GM13976 (cell line): ENCODE measurements at places on chromosomes 3 and 15.

DNA sequence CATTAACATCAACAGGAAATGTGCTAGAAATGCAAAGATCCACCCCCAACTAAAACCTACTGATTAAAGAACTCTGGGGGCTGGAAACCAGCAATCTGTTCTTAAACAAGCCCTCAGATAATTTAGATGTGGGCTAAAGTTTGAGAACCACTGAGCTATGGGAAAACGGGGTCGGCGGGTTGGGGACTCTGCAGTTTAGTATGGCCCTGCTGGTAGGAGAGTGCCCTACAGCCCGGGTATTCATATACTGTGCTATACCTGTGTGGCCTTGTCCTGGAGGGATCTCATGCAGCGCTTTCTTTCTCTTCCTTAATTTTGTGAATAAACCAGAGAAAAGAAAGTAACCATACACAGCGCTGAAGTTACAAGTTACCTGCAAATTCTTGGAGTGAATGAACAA is 189.7 kb upstream of the GBE1 start:
- no peak for DNase-seq

DNA sequence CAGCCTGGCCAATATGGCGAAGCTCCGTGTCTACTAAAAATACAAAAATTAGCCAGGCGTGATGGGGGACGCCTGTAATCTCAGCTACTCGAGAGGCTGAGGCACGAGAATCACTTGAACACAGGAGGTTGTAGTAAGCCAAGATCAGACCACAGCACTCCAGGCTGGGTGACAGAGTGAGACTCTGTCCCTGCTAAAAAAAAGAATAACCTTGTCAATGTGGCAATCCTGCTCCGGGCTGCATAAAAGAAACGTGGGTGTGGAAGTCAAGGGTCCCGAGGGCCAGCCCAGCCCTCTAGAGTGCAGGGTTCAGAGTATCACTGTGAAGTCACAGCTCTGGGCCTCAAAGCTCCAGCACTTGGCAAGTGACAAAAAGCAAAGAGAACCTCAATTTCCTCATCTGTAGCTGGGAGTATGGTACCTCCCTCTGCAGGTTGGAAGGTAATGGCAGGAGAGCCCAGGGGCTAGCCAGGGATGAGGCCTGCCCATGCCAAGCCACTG is 73.5 kb upstream of the IQSEC1 start:
- no peak for DNase-seq

DNA sequence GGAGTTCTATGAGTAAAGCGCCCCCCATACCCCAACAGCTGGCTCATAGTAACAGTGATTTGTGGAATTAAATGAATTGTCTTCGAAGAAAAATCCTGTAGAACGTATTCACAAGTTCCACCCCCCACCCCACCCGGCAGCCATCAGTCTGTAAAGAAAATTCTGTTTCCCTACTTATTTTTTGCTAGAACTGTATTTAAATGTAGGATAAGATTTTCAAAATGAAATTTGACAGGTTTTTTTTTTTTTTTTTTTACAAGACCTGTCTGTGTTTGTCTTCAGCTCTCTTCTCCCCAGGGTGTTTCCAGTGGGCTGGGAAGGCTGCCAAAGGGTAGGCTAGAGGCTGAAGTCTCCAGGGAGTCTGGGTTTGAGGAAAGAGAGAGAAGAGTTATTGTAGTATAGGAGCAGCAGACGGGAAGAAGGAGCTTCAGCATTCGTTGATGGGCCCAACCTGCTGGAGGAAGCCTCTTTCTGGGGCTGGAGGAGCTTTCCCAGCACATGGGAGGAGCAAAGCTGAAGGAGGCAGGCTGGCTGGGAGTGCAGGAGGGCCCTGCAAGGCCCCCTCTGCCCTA is 130.6 kb upstream of the SEMA6D start:
- no peak for DNase-seq

DNA sequence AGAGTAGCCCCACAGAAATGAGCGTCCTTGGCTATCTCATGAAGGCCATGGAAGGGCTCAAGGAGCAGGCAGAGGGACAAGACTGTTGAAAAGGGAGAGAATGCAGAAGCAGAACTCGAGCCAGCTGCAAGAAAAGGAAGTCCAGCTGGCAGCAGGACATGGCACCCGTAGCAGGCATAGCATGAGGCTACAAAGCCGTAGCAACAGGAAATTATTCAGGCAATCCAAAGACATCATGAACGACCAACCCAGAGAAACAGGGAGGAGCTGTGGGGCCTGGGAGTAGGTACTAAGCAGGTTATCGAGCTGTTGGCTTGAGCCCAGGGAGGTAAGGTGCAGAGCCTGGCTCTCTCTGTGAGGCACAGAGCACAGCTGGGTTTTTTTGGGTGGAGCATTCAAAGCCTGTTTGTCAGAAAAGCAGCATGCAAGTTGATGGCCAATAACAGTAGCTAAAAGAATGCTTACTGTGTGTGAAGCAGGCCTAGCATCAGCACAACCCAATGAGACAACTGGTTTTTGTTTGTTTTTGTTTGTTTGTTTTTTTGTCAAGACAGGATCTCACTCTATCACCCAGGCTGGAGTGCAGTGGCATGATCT is 144.0 kb upstream of the SMAD3 start:
- no peak for DNase-seq

- no peak for DNase-seq
Observed at GRCh38 chr3:125032100-125032643, 23.6 kb downstream of the HEG1 start.

GRCh38 chr3:194300382-194300758 is 50.8 kb downstream of the CPN2 start:
- no peak for DNase-seq

DNA sequence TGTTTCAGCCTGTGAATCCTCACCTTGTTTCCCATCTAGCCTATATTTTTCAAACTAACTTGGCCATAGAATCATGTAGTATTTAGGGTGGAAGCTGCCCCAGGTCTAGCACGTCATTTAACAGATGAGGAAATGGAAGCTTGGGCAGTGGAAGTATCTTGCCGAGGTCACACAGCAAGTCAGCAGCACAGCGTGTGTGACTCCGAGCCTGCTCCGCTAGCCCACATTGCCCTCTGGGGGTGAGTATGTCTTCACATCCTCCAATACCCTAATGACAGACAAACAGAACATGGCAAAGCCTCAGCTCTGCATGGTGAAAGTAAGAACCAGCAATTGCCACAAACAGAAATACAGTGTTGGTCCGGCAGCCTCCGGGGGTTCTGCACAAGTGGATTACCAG is 2.2 kb upstream of the CCR5 start:
- DNase-seq = peak; percentile 54

DNA sequence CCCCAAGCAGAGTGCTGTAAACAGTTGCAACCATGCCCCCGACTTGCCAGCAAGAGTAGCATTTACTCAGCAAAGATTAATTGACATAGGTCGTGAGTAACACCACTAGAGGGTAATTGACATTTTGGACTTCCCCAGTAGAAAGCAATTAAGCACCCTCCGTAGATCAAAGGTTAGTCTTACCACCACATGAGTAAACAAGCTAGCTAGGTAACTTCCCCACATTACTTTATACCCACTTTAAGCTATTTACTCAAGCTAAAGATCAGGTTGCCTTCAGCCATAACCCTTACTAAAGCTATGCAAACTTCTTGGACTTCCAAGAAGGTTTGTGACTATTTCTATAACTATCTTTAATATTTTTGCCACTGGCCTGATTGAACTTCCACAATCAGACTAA is 1072.7 kb downstream of the OTOL1 start:
- DNase-seq = no peak

DNA sequence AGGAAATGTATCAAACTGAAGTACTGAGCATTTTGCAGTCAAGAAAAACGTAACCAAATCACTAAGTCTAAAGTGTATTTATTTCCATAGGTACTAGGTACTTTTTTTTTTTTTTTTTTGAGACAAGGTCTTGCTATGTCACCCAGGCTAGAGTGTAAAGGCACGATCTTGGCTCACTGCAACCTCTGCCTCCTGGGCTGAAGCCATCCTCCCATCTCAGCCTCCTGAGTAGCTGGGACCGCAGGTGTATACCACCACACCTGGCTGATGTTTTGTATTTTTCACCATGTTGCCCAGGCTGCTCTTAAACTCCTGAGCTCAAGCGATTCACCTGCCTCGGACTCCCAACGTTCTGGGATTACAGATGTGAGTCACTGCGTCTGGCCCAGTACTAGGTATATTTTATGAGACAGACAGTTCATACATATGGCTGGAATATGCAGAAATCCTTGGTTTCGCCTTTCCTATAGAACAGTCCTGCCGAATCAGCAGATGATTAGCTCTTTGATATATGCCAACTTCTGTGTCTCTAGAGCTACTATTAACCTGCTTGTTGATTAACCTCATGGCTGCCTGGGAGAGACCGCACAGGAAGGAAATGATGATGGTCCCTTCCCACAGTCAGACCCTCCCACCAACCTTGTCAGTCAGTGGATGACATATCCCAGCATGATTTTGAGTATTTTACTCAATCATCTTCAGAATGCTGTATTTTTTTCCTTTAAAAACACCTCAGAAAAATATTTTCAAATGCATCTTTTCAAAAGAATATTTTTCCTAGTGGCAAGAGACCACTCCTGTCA is 32.3 kb downstream of the TMOD3 start:
- DNase-seq = no peak

GRCh38 chr3:111593666-111594065 is 1.5 kb downstream of the ZBED2 start:
- DNase-seq = no peak

- no peak for DNase-seq
Observed at GRCh38 chr3:52097851-52098507, 41.6 kb upstream of the DUSP7 start.

GRCh38 chr15:61929452-61929851 is 130.8 kb downstream of the VPS13C start:
- no peak for DNase-seq

DNA sequence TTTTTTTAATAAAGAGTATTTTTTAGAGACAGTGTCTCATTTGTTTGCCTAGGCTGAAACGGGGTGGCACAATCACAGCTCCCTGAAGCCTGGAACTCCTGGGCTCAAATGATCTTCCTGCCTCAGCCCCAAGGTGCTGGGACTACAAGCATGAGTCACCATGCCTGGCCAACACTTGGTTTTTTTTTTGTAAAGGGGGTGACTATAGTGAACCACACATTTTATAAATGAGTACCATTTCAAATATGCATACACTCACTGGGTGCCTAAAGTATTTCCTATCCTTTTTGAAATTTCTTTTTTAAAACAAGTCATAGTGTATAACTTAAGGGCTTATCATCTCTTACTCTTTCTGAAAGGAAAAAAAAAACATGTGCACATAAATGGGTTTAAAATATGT is 325.2 kb upstream of the MEIS2 start:
- DNase-seq = no peak

DNA sequence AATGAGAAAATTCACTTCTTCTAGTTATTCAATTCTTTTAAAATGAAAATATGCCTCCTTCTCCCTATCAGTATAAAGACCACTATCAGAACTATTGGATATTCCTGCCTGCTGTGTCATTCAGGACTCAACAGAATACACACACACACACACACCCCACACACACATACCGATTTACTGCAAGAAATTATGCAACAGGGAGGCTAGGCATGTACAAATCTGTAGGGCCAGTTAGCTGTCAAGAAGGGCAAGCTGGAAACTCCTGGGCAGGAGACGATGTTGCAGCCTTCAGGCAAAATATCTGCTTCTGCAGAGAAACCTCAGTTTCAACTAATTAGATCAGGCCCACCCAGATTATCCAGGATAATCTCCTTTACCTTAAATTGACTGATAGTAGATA is 13.9 kb upstream of the RYR3 start:
- no peak for DNase-seq

GRCh38 chr15:40136470-40137302 is 24.2 kb upstream of the BUB1B start:
- no peak for DNase-seq

GRCh38 chr3:147318900-147319299 is 87.4 kb downstream of the ZIC4 start:
- DNase-seq = no peak

GRCh38 chr15:27550635-27551034 is 548.5 kb downstream of the OCA2 start:
- DNase-seq = no peak

DNA sequence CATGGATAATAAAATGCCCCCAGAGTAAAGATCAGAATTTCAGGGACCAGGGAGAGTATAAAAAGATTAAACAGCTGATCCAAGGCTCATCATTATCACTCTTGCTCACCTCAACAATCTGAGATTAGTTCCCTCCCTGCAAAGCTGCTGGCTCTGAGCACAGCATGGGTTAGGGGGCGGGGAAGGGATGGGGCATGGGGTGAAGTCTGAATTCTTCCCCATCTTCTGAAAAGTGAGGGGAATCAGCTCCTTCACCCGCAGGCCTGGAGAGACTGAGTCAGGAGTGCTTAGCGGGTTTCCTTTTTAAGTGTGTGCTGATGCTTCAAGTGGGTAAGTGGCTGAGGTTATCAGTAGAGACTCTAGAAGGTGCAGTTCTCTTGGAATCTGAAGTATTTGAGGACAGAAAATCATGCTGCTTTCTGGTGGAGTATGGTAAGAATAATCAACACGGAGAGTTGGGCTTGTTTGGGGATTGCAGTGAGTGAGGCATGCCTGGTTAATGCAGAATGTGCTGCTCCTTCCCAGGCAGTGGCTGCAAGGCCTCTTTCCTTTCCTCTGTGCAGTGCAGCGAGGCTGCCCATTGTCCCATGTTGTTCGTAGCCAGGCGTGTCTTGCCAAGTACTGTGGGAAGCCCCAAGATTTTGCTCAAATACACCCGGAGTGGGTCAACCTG is 59.2 kb upstream of the TRAK1 start:
- no peak for DNase-seq

GRCh38 chr15:22796079-22796478 is 9.6 kb downstream of the NIPA1 start:
- no peak for DNase-seq

GRCh38 chr3:30161375-30161774 is 445.0 kb upstream of the TGFBR2 start:
- DNase-seq = no peak

GRCh38 chr3:180116658-180117057 is 79.9 kb upstream of the PEX5L start:
- DNase-seq = no peak

GRCh38 chr3:194103983-194104751 is 31.8 kb upstream of the HES1 start:
- DNase-seq = peak; percentile 51

- no peak for DNase-seq
Observed at GRCh38 chr3:117735481-117736101, 1026.0 kb downstream of the TUSC7 start.

GRCh38 chr3:121758727-121759450 is 9.3 kb upstream of the GOLGB1 start:
- no peak for DNase-seq

GRCh38 chr3:50817756-50818529 is 143.2 kb downstream of the DOCK3 start:
- DNase-seq = no peak

DNA sequence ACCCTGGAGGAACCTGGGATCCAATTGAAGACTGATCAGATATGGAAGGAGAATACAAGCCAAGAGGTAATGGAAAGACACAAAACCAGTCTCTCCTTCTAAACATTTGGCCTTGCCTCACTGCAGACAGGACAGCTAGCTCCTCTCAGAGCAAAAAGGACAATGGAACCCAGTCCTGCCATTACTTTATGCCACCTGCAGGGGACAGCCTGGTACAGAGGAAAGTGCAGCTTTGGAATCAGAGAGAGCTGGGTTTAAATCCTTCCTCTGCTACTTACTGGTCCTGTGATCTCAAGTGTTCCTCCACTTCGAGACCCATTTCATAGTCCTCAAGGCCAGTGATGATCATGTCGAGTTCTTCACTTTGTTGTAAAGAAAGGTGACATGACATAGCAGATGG is 159.4 kb upstream of the SMAD3 start:
- DNase-seq = no peak

GRCh38 chr15:81992523-81992922 is 53.3 kb downstream of the MEX3B start:
- no peak for DNase-seq
